ENCODE measurements at places on chromosomes 16 and 17.
A peak's percentile ranks its signal among the peaks of the same experiment; 100 is the strongest.

DNA sequence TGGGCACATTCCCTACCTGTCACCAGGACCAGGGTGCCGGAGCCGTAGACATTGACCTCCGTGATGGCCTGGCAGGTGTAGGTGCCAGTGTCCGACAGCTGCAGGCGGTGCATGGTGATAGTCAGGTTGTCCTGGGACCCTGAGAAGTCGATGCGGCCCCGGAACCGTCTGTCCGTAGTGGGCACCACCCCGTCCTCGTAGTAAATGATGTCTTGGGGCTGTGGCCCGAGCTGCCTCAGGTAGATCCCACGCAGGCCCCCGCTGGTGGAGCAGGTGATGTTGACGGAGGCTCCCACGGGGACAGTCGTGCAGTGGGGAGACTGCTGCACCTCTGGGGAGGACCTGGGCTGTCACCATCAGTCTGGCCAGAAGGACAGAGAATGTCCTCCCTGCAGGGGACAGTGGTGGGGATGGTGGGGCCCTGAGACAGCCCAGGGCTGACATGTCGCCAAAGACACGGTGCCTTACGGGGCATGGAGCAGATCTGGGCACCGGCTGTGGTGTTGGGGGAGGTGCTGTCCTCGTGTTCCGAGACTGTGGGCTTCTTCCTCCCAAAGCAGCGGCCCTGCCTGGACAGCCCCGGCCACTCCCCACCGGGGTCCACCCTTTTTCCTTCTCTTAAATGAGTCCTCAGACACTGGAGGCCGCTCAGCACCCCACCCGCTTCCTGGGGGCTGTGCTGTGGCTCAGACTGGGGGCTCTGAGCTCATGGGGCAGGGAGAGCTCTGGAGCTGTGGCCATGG, 586 bp downstream of the CD7 start:
- no peak for DNase-seq

- no peak for DNase-seq
Measured at GRCh38 chr17:49616086-49616485, 40.4 kb downstream of the NXPH3 start.

DNA sequence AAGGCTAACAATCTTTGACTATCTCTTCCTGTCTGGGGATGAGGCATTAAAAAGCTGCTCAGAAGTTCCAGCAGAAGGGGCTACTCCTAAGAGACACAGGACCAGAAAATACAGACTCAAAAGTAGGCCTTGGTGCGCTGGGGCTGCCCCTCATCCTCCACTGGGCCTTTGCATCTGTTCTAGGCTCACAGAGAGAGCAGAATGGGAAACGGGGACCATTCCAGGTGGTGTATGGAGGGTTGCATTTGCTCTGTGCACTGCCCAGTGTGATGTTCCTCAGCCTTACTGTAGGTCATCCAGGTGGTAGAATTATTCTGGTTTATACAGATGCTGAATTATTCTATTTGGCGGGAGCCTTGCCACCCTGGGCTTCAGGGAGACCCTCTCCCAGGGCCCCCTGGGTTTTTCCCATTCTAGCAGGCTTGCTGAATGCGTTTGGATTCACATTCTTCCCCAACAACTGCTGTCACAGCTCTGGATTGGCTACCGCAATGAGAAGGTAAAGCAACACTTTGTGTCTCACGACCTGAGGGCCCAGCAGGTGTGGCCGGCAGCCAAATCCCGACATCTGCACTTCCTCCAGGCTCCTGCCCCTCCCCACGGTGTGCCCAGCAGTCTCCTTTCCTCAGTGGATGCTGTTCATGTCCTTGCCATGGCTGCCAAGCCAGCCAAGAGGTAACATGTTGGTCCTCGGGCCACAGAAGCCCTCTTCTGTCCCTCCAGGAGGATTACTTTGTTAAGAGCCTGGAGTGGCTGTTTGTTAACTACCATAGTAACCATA, 25.0 kb upstream of the ZNHIT3 start:
- DNase-seq, result no peak

DNA sequence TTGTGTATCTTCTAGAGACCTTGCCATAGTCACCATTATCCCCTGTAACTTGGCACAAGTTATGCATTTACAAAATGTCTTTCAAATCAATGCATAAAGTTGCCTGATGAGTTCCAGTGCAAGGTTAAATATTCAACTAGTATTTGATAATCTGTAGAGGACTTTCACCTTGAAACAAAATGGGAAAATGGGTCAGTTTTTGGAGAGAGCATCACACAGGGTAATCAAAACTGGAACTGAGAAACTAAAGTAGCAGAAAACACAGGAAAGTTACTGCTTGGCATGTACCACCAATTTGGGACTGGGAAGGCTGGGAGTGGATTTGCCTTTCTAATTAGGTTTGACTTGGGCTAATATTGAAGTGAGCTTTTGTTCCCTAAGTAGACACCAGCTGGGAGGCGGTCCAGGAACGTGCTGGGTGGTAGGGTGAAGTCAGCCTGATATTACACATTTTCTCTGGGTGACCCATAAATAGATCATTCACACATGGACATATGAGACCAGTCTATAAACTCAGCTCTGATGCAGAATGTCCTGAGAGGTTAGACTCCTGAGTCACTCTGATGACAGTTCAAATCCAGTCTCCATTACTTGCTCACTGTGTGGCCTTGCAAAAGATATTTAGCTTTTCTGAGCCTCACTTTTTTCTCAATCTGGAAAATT, 152.3 kb downstream of the PCTP start:
- DNase-seq, result no peak

DNA sequence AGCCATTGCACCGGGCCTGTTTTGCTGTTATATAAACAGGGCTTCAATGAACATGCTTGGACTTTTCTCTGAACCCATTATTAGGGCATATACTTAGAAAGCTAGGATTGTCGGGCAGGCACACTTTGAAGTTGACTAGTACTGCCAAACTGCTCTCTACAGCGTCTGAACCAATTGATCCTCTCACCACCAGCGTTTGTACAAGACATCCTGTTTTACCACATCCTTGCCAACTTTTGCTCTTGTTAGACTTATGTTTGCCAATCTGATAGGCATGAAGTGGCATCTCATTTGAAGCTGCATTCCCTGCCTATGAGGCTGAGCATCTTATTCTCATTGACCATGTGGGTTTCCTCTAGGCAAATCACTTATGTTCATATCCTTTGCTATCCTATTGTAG, 7.4 kb upstream of the PPP1R9B start:
- peak; percentile 29 for DNase-seq

DNA sequence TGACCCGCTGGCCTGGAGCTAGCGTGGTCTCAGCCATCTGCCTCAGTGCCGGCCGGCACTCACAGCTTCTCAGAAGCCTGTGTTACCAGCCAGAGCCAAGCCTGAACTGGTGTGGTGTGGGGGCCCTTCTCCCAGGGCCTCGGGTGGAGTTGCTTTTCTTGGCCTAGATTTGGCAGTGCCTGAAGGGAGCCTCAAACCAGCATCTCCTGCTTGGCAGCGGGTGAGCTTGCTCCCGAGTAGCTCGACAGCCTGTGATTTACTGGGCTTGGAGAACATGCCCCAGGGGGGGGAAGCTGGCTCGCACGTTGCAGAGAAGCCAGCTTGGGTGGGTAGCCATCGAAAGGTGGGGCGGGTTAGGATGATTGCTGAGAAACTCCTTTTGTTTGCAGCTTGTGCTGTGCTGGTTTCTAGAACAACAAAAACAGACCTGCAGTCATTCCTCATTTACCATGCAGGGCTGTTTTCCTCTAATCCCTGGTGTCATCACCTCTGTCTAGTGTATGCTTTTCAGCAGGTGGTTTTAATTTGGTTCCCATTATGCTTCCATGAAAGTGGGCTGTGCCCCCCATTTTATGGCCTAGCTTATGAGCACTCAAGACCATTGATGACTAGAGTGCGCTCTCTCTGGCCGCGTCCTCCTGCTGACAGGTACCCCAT, 42.2 kb downstream of the TBCD start:
- no peak for DNase-seq

- no peak for DNase-seq
Measured at GRCh38 chr17:50914505-50915063, 48.4 kb upstream of the TOB1 start.

DNA sequence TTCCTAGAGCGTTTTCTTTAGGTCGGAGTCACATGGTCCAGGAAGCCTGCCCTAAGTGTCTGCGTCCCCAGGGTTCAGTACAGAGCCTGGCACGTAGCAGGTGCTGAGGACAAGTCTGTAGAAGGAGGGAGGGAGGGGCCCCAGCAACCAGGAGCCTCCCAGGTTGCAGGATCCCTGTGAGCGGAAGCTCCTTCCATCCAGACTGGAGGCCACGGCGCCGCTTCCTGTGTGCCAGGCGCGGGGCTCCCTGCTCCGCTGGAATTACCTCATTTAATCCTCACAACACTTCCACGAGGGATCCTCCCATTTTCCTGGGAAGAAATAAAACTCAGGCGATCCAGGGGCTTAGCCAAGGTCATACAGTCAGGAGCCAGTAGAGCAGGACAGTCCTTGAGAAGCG, 22.1 kb downstream of the TRARG1 start:
- DNase-seq, result no peak
